ENCODE measurements at places on chromosomes 2 and 18. TPM values are rescaled to one million over a fixed set of nuclear protein-coding genes. Genes with fewer than 3 reads are reported as not detected.

Gene CYP27A1
- not detected for total RNA-seq

Gene FAM110C
- not detected for total RNA-seq

Gene ARHGEF4
- total RNA-seq = 0.10 TPM

Gene PLGLB1
- total RNA-seq = 0.92 TPM

Gene CXCR1
- not detected for total RNA-seq

Gene MC5R
- total RNA-seq = not detected

Gene CPLX4
- not detected for total RNA-seq

Gene DTNA
- 0.14 TPM for total RNA-seq

Gene ASXL3
- not detected for total RNA-seq

Gene HES6
- 56.0 TPM for total RNA-seq

Gene GCG
- not detected for total RNA-seq

- DNase-seq = no peak
These were observed 18.8 kb downstream of the NCOA1 start for GRCh38 chr2:24509840-24510239.

DNA sequence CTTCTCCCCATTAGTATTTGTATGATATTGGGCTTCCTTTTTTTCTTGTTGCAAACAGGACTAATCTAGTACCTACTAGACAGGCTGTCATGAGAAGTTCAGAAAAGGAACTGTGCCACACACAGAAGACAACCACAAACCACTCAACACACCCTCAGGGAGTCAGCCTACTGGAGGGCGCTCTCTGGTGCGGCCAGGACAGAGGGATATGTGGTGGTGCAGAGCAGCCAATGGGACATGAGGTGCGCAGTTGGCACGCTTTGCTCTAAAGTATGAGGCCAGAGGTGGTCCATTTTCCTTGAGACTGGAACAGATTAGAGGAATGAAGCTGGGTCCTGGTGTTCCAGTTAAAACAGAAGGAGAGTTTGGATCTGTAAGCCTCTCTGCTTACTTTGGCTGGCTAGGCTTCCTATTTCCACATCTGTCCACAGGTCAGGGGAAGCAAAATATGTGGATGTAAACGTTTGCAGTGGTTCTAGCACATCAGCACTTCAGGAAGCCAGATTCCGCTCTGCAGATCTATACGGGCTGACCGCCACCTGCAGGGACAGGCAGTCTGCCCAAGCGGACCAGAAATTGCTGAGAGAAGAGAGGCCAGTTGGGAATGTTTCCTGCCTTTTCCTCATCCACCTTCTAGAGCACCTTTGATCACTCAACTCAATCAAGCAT lies 114.1 kb downstream of the GFPT1 start:
- DNase-seq = no peak

DNA sequence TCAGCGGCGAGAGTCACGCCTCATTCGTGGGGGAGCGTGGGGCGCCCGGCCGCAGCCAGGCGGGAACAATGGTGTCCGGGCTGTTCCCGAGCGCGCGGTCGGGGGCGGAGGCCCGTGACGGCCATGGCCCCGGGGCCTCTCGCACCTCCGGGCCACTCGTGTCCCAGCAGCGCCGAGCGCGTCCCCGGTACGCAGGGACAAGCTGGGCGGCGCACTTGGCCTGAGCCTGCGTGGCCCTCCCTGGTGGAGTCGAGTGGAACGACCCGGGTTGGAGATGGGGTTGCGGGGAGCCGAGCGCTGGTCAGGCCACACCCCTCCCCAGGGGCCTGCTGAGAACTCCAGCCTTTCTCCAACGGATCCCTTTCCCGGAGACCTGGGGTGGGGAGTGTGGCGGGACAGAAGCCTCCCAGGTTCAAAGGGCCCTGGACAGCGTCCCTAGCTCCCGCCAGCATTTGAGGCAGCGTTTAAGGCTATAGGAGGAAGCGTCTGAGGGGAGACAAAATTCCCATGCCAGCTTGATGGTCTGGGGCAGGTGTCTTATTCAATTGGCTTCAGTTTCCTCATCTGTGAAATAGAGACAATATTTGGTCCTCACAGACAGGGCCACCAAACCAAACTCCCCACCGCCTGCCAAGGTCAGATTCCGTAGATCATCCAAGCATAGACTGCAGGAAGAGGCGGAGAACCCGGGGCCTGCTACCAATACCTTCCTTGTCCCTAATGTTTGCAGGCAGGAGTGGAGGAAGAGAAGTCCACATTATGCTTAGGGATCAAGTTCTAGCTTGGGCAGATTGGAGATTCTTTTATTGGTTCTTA lies 553 bp downstream of the CNDP2 start:
- DNase-seq = peak; percentile 47

DNA sequence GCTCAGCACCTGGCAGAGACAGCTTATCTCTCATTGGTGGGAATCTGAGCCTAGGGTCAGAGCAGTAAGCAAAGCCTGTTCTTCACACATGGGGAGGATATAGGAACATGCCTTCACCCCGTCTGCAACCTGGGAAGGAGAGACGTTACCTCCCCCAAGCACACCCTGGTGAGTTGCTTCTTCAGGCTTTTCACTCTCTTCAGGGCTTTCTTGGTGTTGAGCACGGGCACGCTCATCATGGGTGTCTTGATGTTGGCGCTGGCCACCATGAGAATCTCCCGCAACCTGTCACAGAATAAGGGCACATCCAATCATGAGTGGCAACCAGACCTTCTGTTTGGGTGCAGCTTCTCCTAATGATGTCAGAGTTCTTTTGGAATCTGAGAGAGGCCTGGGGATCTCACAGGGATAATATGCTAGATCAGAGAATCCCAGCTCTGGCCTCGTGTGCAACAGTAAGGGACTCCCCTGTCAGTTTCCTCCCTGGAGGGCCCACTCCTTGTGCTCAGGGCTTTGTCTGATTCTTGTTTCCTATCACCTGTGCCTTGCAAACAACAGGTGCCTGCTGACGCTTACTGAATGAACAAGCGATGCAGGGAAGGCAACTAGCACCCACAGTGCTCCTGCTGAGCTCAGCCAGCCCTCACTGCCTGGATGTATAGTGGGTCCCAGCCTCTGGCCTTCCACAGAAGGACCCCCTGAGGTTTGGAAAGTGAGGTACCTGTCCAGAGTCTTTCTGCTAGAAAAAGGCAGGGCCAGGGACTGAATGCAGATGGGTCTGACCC lies 66.3 kb downstream of the POLR1A start:
- DNase-seq = no peak

DNA sequence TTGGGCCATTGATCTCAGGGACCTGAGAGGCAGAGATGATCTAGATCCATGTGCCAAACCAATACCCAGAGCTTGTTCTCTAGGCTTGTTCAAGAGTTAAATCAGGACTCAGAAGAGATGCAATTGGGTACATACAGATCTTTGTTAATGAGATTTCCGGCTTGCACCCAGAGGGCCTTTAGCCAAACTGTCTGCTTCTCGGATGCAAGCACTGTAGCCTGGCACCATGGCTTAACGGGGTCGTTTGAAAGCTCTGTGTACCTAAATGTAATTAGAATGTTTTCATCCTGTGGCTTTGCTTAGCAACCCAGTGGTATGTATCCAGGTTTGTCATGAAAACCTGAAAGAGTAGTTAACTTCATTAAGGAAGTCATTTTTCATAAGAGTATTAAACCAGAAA lies 94.2 kb downstream of the TPGS2 start:
- DNase-seq = no peak

DNA sequence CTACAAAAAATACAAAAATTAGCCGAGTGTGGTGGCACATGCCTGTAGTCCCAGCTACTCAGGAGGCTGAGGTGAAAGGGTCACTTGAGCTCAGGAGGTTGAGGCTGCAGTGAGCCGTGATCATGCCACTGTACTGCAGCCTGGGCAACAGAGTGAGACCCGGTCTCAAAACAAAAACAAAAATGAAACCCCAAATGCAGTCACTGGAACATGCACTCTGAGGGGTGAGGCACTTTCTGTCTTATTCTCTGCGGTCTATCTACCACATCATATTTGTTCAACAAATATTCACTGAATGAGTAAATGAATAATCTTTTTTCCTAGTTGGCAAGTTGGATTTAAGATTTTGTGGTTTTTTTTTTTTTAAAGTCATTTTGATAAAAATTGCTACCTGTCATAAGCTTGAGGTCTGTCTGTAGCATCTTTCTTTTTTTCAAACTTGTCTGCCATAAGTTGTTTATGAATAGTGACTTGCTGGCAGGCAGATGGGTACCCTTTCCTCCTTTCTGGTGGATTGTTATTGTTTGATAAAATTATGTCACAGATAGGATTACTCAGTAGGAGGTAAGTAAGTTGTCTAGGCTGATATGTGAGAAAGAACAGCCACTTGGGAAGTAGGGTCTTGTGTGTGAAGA lies 11.8 kb downstream of the CHRNA1 start:
- DNase-seq = no peak

- no peak for DNase-seq
These were observed 90.9 kb upstream of the CERS6 start for GRCh38 chr2:168365094-168365621.

DNA sequence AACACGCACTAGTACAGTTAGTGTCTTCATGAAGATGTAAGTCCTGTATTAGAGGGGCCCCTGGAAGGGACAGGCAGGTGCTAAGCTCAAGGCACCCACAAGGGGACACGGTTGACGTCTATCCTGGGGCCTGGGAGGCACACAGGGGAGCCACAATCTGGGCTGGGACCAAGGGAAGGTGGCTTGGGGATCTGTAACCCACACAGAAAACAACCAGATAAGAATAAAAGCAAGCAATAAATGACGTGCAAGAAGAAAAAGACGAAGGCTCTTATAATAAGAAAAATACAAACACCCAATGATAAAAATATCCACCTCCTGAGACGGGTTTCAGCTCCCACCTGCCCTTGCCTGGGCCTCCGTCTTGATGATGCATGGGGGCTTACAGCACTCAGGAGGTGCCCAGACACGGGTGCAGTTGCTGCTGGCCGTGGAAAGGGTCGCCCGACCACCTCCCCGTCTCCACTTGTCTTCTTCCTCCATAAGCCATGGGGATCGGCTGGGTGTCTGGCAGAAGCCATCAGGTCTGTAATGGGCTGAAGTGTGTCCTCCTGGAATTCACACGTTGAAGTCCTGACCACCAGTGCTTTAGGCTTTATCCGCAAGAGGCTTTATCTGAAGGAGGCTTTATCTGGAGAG lies 73.9 kb downstream of the TWIST2 start:
- DNase-seq = no peak

- DNase-seq = no peak
These were observed 3.0 kb upstream of the SKOR2 start for GRCh38 chr18:47254341-47254939.

- peak; percentile 25 for DNase-seq
These were observed 31.9 kb downstream of the PRKRA start for GRCh38 chr2:178419123-178419522.

GRCh38 chr2:225793736-225794550 lies 394.4 kb downstream of the NYAP2 start:
- DNase-seq = no peak

DNA sequence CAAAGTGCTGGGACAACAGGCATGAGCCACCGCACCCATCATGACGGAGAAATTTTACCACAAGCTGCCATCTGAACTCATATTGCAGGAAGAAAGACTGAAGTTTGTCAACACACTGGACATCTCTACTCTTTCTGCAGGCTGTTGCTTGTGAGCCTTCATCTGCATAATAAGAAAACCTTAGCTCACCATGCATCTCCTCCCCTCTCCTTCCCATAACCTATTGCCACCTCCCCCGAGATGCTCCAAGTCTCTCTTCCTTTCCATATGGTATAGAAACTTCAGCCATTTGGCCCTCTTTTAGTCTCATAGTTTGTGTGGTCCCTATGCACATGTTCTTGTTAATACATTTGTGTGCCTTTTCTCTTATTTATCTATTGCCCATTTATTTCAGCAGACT lies 19.1 kb upstream of the C2orf72 start:
- no peak for DNase-seq

GRCh38 chr2:163610817-163611556 lies 124.8 kb downstream of the FIGN start:
- peak; percentile 24 for DNase-seq

DNA sequence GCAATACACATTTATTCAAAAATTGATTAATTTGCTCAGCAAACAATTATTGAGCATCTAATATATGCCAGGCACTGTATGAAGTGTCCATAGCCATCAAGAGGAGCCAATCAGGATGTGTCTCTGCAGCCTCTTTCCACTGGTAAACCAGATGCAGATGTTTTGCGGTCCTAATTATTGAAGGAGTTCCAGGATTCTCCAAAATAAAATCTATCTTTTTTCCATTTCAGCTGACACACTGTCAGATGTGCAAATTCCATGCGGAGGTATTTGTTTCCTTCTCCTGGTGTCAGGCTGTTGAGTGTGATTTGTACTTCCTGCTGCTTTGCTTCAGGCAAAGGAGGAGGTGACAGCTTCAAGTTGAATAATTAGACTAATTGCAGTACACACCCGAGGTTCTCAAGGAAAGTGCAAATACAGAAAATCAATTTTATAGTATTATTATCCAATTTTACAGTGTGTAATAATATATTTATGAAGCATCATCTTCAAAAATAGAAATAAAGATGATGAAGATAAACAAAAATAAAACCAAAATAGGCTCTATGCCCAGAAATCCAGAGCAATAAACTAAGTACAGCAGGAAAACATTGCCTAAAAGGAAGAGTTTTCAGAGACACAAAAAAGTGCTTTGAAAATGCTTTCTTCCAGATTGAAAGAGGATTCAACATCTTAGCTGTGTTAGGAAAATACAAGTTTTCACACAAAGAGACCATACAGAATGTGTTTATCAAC lies 1352.9 kb upstream of the CHAC2 start:
- DNase-seq = no peak

DNA sequence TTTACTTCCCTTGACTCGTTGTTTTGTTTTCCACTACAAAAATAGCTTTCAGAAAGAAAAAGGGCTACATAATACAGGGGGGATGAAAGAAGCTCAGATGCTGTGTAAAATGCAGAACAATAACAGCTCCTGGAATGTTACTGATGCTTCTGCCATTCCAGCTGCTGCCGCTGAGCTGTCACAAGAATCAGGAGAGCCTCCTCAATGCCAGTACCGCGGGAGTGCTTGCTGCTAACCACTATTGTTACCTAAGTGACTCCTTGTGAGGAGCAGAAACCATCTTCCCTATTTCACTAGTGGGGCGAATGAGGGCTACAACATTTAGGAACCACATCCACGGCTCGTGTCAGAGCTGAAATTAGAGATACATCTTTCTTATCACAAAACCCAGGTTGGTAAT lies 384.8 kb downstream of the GALR1 start:
- no peak for DNase-seq

- no peak for DNase-seq
These were observed 145.3 kb downstream of the NCKAP5 start for GRCh38 chr2:133422931-133423351.

DNA sequence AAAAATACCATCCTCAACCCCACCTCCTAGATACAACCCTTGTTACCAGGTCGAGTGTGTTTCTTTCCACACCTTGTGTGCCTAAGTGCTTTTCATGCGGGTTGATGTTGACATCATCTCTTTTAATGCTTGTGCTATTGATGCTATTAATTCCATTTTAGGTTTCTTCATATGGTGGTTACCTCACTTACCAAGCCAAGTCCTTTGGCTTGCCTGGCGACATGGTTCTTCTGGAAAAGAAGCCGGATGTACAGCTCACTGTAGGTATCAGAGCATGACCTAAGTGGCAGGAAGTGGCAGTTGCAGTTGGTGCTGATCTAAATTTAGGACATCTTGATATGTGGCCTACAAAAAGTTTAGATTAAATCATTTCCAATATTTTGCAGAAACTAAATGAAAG lies 149.9 kb upstream of the TTC39C start:
- DNase-seq = no peak

All from G401 (cell line).